ENCODE measurements at places on chromosomes 7 and 10. TPM values are rescaled to one million over a fixed set of nuclear protein-coding genes. Genes with fewer than 3 reads are reported as not detected.

CREB5 gene
- 28.7 TPM for total RNA-seq

LARP4B gene
- 65.3 TPM for total RNA-seq

EPHA1 gene
- total RNA-seq, result not detected

OR2A42 gene
- total RNA-seq, result not detected

LIPF gene
- 0.18 TPM for total RNA-seq

TAS2R5 gene
- 0.34 TPM for total RNA-seq

SPDYE2 gene
- not detected for total RNA-seq

STEAP1 gene
- total RNA-seq, result 1.5 TPM

VIPR2 gene
- total RNA-seq, result not detected

TFR2 gene
- total RNA-seq, result not detected

CLDN4 gene
- total RNA-seq, result 0.93 TPM

RNF133 gene
- total RNA-seq, result 0.70 TPM

SPDYE3 gene
- not detected for total RNA-seq

CYP3A4 gene
- not detected for total RNA-seq

MSS51 gene
- 2.4 TPM for total RNA-seq

DDIT4 gene
- 80.2 TPM for total RNA-seq

PPP1R17 gene
- total RNA-seq, result not detected

FOXI2 gene
- not detected for total RNA-seq

MBL2 gene
- not detected for total RNA-seq

TSPAN12 gene
- 17.6 TPM for total RNA-seq

ANKRD30A gene
- total RNA-seq, result not detected

MLXIPL gene
- not detected for total RNA-seq

A1CF gene
- total RNA-seq, result not detected

HDAC9 gene
- 24.7 TPM for total RNA-seq

EZH2 gene
- 3.1 TPM for total RNA-seq

VAX1 gene
- not detected for total RNA-seq

CWF19L1 gene
- total RNA-seq, result 14.2 TPM

ADRB1 gene
- 0.05 TPM for total RNA-seq

ZPBP gene
- not detected for total RNA-seq
